ENCODE measurements at places on chromosomes 11 and 22. TPM values are rescaled to one million over a fixed set of nuclear protein-coding genes. Genes with fewer than 3 reads are reported as not detected.

Gene RAC2
- 2.5 TPM for total RNA-seq

Gene OR5AS1
- total RNA-seq = not detected

Gene MYEOV
- 0.22 TPM for total RNA-seq

Gene KRTAP5-9
- not detected for total RNA-seq

Gene CSRP3
- not detected for total RNA-seq

Gene MPPED2
- total RNA-seq = 2.6 TPM

Gene HORMAD2
- total RNA-seq = not detected

Gene PYGM
- 3.6 TPM for total RNA-seq

Gene OR6M1
- total RNA-seq = not detected

DNA sequence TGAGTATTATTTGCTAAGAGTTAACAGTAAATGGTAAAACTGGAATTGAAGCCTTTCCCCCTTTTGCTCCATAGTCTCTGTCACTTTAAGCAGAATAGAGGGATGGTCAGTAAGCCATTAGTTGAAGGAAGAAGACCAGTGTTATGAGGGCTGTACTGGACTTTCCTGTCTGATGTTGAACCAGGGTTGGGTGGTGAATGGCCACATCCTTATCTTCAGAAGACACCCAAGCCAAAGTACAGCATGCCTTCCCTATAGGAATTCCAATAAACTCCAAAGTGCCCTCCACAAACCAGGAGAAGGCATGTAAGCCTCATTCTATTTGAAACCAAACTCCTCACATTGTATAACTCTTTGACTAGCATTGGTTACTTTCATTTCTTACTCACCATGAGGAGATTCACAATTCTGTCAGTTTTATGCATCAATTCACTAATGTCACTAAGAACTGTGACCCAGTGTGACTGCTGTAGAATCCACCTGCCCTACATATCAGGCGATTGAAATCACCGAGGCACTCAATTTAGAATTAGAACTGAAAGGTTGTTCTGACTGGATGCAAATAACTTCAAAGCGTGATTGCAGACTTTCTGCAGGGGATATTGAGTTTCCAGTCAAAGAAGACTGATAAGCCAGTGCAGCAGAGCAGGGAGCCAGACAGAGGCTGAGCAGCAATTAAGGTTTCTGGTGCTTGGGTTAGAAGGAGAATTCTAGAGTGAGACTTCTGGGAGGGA is 107.1 kb upstream of the DDI1 start:
- DNase-seq = no peak

DNA sequence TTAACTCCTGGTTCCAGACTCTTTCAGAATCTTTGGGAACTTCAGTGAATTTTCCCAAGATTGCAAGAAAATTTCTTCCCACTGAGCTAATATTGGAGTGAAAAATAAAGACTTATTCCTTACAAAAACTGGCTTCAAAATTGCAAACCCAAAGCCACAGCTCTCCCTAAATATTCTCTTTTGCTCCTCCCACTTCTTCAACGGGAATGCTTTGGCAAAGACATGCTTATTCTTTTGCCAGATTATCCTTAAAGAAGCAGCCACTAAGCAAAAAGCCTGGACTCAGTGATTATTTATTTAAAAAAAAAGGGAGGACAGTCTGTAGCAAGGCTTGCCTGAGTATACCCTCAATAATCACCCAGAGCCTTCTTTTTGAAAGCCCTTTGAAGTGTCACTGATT is 902.4 kb upstream of the CCDC90B start:
- no peak for DNase-seq

- no peak for DNase-seq
Observed at GRCh38 chr11:93587858-93588581, 44.8 kb upstream of the SMCO4 start.

DNA sequence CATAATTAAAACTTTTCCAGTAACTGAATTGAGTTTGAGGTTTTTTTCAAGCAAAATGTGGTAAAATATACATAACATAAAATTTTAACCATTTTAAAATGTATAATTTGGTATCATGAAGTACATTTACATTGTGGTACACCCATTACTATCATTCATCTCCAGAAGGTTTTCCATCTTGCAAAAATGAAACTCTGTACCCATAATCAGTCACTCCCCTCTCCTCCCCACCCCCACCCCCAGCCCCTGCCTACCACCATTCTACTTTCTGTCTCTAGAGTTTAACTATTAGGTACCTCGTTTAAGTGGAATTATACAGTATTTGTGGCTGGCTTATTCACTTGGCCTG is 63.7 kb downstream of the MICAL2 start:
- no peak for DNase-seq

DNA sequence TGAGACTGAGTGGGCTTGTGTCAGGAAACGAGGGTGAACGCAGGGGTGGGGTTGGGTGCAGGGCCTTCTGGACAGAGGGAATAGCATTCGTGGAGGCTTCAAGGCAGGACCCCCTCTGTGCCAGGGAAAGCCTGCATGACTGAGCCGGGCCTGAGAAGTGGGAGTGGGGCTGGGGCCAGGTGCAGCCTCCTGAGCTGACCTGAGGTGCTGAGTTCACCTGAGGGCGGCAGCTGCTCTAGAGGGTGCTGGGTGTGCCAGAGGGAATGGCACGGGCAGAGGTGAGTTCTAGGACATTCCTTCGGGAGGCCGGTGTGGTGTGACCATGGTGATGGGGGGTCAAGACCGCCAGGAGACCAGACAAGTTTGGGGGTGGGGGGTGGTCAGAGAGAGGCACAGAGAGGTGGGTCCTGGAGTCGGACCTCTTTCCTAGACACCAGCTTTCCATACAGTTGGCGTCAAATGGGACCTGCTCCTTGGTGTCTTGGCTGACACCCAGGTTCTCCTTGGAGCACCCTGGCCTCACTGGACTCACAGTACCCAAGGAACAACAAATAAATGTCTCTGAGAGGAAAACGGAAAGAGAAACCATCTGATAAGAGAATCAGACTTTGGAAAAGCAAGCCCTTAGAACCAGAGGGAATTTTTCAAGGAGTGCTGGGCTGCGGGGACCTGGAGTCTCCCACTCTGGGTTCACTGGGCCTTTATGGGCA is 7.7 kb downstream of the MPPED1 start:
- DNase-seq = no peak

- DNase-seq = no peak
Observed at GRCh38 chr11:58647866-58648265, 25.4 kb downstream of the CNTF start.

DNA sequence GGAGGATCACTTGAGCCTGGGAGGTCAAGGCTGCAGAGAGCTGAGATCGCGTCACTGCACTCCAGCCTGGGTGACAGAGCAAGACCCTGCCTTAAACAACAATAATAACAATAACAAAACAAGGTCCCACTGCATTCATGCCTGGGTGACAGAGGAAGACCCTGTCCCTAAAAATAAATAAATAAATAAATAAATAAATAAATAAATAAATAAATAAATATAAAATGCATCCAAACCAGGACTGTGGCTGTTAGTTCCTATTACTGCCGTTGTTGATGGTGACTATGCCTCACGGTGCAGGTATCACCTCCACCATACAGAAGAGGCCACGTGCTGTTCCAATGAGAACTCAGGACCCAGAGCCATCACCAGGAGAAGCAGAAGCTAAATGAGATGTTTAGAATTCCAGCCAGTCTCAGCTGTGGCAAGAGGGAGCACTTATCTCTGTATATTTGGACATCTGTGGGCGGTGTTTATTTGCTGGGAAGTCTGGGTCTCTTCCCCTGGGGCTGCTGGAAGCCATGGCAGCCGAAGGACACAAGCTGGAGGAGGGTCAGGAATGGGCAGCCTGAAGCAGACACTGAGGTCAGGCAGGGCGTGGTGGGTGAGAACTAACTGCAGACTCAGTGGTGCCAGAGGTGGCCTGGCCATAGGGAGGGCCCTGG is 21.6 kb downstream of the C11orf86 start:
- DNase-seq = no peak

DNA sequence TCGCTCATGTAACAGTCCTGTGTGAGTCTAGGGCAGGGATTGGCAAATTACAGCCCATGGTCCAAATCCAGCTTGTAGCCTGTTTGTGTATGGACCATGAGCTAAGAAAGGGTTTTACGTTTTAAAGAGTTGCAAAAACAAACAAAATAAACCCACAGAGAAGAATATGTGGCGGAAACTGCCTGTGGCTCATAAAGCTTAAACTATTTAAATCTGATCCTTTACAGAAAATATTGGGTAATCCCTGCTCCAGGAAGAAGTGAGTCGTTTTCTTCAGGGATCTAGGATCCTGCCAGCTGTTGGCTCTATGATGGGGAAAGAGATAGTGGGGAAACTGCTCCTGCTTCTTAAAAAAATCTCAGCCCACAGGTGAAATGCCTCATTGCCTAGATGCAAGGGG is 3.4 kb upstream of the OR6Q1 start:
- DNase-seq = no peak

DNA sequence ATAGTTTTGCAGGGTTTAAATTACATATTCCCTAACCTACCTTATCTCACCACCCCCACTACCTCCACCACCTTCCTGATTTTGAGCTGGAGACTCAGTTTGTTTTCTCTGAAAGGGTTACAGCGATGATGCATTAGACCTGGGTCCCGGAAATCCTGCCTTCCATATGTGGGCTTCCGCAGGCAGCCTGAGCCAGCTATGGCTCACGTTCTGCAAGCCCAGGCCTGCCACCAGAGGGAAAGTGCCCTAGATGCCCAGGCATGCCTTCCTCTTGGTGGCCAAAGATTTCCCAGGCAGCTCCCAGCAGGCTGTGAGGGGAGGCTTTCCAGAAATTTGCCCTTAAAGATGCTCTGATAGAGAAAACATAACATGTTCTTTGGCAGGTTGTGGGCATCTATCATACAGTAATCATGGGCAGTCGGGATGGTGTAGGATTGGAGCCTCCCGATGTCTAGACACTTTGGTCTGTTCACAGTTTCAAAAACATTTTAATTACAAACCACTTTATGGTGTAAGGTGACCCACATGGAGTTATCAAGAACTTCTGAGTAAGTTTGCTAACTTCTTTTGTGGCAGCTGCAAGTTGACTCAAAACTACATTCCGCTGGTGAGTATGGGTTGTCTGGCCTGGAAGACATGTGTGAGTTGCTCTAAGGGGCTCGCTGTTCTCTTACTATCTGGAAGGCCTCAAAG is 79.3 kb downstream of the MICAL2 start:
- DNase-seq = no peak

DNA sequence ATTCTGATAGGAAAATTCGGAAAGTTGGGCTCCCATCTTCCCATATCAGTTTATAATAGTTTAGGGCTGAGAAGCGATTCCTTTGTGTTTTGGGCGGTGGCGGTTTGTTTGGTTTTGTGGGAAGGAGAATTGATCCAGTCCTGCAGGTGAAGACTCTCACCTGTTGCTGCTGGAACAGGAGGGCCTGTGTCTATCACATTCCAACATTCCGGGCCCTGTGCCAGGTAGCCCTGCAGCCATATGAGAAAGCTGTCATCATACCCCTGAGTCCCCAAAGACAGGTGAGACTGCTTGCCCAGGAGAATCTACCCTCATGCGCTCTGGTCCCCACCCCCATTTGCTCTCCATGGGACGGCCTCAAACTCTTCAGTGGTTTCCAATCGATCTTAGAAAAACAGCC is 62.1 kb downstream of the TRAF6 start:
- DNase-seq = no peak

DNA sequence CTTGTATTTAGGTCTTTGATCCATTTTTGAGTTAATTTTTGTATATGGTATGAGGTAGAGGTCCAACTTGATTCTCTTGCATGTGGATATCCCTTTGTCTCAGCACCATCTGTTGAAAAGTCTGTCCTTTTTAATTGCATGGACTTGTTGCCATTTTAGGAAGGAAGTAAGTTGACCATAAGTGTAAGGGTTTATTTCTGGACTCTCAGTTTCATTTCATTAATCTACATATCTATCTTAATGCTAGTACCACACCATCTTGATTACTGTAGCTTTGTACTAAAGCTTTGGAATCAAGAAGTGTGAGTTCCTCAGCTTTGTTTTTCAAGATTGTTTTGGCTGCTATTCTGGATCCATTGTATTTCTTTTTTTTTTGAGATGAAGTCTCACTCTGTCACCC is 31.4 kb downstream of the CBL start:
- no peak for DNase-seq

- no peak for DNase-seq
Observed at GRCh38 chr22:27185760-27186302, 528.4 kb downstream of the MIAT start.

- no peak for DNase-seq
Observed at GRCh38 chr11:73414977-73415651, 38.9 kb downstream of the RELT start.

DNA sequence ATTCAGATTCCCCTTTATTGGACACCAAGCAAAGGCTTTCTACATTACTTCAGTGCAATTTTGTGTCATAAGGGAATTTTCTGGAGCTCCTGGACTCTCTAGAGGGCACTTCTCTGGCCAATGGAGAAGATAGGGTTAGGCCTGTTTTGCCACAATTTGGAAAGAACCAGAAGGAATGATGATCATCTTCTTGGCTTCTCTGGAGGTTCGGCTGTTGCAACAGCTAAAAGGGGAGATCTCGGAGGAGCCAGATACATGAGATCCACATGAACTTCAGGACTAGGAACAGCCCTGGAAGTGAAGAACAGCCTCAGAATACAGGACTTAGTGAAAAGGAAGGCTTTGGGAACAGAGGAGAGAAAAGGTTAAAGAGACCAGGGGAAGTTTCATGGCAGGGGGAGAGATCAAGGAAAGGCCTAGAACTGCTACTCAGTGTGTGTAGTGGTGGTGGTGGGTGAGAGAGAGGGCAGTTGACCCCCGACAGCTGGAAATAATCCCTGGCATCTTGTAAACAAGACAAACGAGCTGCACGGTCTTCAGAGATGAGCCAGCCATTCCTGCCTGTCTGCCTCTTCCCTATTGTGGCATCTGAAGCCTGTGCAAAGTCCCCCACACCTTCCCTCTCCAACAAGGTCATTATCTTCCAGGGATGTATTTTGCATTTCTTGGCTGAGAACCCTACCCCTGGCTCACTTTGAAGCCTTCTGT is 83.8 kb downstream of the CCDC81 start:
- no peak for DNase-seq

DNA sequence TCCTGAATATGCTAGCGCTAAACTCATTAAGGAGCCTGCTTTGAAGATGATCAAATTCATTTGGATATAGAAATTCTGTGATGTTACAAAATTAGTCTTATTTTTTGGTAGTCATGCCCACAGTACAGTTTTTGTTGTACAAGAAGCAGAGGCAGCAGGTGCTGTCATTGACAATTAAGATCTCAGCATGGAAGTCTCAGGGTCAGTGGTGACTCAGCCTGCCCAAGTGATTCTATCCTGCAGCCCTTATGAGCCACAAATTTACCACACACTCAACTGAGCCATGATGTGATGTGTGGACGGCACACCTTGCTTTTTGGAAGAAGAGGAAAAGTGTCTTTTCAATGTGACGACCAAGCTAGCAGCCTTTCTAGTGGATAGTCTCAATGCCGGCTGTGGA is 153.6 kb upstream of the SORL1-AS1 start:
- no peak for DNase-seq

All from H9 (cell line).